RWPE1 (cell line): ENCODE measurements at places on chromosomes 3 and 15.

GRCh38 chr3:12372741-12373280 is 83.9 kb downstream of the PPARG start:
- DNase-seq = no peak

DNA sequence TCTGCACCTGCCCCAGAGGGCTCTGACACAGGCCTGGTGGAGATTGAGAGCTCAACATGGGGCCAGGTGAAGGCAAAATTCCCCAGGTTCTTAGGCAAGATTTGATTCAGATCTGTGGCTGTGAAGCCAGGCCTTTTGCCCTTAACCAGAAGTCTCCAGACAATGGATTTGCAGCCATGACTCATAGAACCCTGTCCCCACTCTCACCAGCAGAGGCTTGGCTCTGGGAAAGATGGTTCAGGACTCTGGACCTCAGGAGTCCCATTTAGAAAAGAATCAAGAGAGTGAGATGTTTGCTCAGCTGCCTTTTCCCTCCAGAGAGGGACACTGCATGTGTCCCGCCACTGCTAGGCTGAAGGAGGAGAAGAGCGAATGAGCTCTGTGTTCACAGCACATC is 361.4 kb upstream of the ICE2 start:
- no peak for DNase-seq

DNA sequence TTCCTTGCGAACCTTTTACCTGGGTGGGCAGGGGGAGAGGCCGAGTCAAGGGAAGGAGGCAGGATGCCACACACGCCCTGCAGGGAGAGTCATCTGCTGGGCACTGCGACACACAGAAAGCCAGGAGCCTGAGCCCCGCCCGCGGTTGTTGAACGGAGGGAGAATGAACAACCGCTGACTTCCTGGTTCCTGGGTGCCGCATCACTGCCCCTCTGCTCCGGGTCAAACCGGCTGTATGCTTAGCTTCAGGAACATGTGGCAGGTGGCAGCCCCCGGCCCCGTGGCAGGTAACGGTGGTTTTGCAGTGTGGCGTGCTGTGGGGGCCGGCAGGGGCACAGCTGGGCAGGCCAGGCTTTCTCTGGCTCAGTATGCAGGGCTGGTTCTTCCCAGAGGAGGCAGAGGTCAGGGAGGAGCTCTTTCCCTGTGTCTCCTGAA is 33.4 kb downstream of the APBA2 start:
- peak; percentile 14 for DNase-seq

DNA sequence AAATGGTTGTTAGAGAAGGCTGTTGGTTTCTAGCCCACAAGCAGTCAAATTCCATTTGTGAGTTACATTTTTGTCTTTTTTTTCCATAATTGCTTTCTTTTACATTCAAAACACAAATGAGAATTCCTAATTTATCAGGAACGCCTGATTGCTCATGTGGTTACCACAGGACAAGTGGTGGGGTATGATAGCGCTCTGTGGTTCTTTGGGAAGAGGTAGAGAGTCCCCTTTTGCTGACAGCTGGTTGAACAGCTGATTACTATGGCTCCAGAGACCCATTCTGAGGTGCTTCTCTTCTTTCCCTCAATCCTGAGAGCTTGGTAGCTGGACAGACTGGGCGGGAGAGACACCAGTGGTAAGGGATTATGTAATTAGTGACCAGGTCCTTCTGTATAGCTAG is 24.4 kb downstream of the CNOT10 start:
- DNase-seq = no peak

DNA sequence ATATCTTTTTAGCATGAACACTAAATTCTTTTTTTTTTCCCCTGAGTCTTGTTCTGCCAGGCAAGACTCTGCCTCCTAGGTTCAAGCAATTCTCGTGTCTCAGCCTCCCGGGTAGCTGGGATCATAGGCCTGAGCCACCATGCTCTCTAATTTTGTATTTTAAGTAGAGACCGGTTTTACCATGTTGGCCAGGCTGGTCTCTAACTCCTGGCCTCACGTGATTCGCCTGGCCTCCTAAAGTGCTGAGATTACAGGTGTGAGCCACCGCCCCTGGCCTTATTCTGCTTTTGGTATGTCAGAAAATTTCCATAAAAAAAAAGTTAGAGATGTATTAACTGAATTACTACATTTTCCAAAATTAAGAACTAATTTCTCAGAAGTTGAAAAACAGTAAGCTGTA is 14.3 kb downstream of the RAB11A start:
- DNase-seq = no peak

- DNase-seq = no peak
Measured at GRCh38 chr3:72567474-72567873, 280.8 kb downstream of the SHQ1 start.

DNA sequence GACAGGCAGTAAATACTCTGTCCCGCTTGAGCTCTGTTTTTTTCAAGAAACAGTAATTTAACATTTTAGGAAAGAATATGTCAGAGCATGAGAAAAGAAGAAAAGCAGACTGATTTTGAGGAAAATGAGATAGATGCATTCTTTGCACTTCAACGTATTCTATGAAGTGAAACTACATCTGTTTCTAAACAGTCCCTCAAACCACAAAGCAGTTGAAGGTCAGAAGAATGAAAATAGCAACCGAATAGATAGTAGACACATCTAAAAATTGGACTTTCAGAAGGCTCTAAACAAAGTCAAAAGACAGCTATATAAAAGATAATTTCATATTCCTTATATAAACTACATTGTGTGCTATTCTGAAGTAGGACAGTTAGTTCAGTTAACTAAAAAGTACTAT is 172.6 kb upstream of the LRRC3B start:
- DNase-seq = no peak

- no peak for DNase-seq
Measured at GRCh38 chr3:124663690-124664089, 66.6 kb upstream of the UMPS start.

- peak; percentile 57 for DNase-seq
Measured at GRCh38 chr15:62066663-62067447, at the start of gene C2CD4A. C2CD4A (plus strand) TSS chr15:62066977; CDS start chr15:62067614, 637 bp downstream.

- DNase-seq = no peak
Measured at GRCh38 chr3:10646531-10647335, 141.3 kb upstream of the ATP2B2 start.

DNA sequence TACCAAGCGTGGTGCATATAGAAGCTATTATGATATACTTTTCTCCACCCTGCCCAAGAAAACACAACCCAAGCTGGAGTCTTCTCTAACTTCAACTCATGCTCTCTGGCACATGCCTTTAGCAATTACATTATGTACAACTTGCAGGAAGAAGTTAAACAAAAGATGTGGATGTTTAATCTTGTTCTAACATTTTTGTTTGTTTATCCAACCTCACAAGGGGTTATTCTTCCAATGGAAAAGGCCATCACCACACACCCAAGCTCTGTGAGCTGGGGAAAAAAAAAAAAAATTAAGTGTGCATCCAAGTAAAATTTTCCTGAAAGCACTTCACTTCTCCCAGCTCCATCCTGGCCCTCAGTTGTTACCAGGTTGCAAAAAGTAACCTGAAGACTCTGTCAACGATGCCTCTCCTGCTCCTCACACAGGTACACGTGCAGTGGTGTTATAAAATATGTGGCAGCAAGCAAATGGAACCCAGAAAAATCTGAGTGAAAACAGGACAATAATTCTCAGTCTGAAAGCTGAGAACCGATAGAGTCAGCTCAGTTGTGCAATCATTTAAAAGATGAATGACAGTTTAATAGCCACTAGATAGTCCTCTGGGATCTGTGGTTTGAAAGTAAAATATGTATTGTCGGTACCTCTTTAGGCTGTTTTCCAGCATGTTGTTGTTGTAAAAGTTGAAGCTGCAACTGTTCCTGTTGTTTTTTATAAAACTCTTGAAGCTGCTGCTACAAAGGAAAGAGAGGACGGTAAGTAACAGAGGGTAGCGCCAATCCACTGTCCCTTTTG is 531.4 kb downstream of the FOXP1 start:
- DNase-seq = peak; percentile 40

- no peak for DNase-seq
Measured at GRCh38 chr3:2898591-2899353, 211.4 kb downstream of the IL5RA start.

DNA sequence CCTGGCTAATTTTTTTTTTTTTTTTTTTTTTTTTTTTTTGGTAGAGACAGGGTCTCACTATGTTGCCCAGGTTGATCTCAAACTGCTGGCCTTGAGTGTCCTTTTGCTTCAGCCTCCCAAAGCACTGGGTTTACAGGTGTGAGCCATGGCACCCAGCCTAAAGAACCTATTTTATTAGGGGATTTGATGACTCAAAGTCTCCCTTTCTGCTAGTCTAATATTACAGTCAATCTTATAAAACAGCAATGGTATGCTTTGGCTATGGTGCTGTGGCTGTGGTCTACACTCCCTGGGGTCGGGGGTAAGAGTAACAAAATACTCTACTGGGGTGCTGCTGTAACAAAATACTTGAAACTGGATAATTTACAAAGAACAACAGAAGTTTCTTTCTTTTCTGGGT is 44.8 kb downstream of the ZNF589 start:
- DNase-seq = no peak

DNA sequence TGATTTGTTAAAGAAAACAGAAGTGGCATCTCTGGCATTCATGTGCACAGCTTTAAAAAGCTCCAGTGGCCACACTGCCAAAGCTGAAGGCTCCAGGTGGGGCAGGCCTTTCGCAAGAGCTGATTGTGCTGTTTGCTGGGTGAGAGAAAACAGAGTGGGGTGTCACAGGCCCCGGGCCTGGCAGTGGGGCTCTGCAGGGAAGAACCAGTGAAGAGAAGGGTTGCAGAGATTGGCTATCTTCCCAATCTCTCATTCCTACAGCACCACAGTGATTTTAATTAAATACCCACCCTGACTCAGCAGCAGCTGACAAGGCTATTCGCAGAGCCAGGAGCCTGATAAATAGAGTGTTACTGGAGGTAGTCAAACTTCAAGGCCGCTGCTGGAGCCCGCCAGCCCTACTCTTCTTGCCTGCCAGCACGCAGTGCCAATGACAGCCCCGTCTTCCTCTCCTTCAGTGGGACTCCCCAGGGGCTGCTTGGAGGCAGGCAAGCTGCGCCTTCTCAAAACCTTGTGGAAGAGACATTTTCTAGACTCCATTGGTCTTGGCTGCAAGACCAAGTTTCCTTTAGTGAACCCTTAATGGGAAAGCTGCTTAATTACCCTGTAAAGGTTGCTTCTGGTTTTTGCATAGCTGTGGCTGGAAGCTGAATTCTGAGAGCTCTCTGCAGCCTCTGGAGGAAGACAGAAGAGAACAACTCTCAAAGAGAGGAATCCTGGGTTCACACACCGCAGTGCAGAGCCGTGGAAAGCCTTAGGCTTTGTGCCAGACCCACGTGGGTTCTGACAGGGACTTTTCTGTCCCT is 225.8 kb upstream of the SLCO3A1 start:
- DNase-seq = no peak

- peak; percentile 88 for DNase-seq
Measured at GRCh38 chr15:48565560-48566482, 79.7 kb downstream of the FBN1 start.

GRCh38 chr3:1288805-1289494 is 196.1 kb downstream of the CNTN6 start:
- DNase-seq = no peak
